ENCODE measurements at places on chromosomes 4 and X. TPM values are rescaled to one million over a fixed set of nuclear protein-coding genes. Genes with fewer than 3 reads are reported as not detected.

SCML1 gene
- total RNA-seq: 6.8 TPM

DCX gene
- total RNA-seq: 0.05 TPM

NAP1L2 gene
- total RNA-seq: 8.4 TPM

RLIM gene
- 23.8 TPM for total RNA-seq

- H3K36me3 ChIP-seq: no peaks in the 10 kb centered on the region
- H3K27me3 ChIP-seq: no peaks in the 10 kb centered on the region
- H3K27ac ChIP-seq: no peak overlapping the region
- DNase-seq: no peak
- H3K4me3 ChIP-seq: no peak overlapping the region
- H3K4me1 ChIP-seq: no peaks in the 10 kb centered on the region
These were observed 636.9 kb upstream of the BOD1L1 start for GRCh38 chr4:14264437-14264836.

GRCh38 chr4:27518876-27519275 lies 658.2 kb downstream of the STIM2 start:
- H3K4me1 ChIP-seq: no peaks in the 10 kb centered on the region
- no peaks in the 10 kb centered on the region for H3K27me3 ChIP-seq
- no peak overlapping the region for H3K4me3 ChIP-seq
- DNase-seq: no peak

DNA sequence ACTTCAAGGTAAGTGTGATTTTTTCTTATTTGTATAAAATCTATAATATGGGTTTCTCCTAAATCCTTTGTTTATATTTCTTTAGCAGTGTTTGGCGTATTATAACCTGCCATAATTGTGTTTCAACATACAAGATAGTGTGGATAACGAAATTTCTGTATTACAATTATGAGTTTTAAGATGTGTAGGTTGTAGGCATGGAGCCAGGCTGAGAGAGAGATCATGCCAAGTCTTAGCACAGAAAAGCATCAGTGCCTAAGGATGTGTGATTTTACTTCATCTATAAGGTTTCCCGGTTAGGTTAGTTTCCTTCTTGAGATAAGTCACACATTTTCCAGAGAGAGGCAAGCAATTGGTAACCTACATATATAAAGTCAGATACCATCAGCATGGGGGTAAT lies 161.2 kb downstream of the RAPGEF2 start:
- H3K36me3 ChIP-seq: no peaks in the 10 kb centered on the region
- H3K4me3 ChIP-seq: no peak overlapping the region

TMEM156 gene
- total RNA-seq: not detected

THAP9 gene
- 5.6 TPM for total RNA-seq

DNA sequence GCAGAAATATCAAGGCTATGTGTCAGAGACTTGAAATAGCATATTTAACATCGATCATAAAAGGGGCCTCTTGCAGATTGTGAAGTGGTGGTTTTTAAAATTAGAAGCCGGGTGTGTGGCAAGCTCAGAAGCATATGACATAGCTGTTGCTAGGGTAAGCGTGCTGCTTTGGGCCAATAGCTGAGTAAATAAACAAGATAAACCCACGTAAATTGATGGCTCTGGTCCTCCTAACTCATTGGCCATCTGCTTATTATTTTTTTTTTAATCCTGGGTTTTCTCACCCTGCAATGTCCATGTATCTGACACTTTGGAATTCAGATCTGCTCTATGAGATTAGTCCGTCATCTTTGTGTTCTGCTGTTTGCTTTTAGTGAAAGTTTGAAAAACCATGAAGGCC lies 32.6 kb upstream of the STOX2 start:
- H3K27ac ChIP-seq: peak overlapping the region; percentile 26
- no peaks in the 10 kb centered on the region for H3K27me3 ChIP-seq
- H3K36me3 ChIP-seq: no peaks in the 10 kb centered on the region
- no peak for DNase-seq
- H3K4me1 ChIP-seq: peaks cover 65% of the 10 kb centered on the region

DUX4 gene
- not detected for total RNA-seq

All from left ventricle myocardium inferior (tissue), 1 donor.